ENCODE measurements at places on chromosomes 3 and 15.

DNA sequence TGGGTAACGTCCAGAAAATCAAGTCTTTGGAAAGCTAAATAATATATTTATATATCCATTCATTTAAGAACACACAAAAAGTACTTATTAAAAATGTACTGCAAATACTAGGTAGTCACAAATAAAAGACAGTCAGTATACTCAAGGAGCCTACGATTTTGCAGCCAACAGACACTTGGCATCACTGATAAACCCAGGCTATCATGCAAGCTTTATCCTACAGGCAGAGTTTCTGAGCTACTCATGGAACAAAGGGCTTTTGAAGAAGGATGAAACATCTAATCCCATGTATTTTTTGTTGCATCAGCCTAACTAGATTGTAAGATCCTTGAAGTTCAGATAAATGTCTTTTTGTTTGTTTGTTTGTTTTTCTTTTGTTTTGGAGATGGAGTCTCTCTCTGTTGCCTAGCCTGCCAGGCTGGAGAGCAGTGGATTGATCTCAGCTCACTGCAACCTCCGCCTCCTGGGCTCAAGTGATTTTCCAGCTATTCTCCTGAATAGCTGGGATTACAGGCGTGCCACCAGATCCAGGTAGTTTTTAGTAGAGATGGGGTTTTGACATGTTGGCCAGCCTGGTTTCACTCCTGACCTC lies 319.4 kb upstream of the MDFIC2 start:
- no peak for DNase-seq

DNA sequence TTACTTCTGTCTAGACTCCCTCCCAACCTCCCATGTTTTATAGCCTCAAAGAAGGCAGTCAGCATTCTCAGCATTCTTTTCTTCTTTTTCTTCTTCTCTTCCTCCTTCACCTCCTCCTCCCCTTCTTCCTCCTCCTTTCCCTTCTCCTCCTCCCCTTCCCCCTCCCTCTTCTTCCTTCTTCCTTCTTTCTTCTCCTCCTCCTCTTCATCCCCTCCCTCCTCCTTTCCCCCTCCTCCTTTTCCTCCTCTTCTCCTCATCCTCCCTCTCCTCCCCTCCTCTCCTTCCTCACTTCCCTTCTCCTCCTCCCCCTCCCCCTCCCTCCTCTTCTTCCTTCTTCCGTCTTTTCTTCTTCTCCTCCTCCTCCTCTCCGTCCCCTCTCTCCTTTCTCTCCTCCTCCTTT lies 3.6 kb upstream of the LPCAT4 start:
- DNase-seq, result no peak

- DNase-seq, result no peak
These were observed 25.1 kb upstream of the CDCP1 start for GRCh38 chr3:45171283-45171682.

DNA sequence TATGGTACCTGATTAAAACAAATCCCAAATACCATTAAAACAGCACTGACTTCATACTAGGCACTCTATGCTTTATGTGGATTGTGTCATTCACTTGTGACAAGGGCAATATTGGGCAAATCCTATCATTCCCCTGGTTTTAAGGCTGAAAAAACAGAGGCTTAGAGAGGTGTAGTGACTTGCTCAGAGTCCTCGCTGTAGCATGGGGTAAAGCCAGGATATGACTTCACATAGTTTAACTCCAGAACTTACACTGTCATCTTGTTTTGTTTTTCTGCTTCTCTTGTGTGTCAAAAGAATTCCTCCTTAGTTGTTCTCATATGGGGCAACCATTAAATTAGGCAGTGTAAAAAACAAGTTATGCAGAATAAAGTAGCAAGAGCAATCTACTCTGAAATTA lies 40.3 kb upstream of the ICE2 start:
- DNase-seq, result no peak

GRCh38 chr3:5275529-5275928 lies 88.0 kb downstream of the EDEM1 start:
- no peak for DNase-seq

DNA sequence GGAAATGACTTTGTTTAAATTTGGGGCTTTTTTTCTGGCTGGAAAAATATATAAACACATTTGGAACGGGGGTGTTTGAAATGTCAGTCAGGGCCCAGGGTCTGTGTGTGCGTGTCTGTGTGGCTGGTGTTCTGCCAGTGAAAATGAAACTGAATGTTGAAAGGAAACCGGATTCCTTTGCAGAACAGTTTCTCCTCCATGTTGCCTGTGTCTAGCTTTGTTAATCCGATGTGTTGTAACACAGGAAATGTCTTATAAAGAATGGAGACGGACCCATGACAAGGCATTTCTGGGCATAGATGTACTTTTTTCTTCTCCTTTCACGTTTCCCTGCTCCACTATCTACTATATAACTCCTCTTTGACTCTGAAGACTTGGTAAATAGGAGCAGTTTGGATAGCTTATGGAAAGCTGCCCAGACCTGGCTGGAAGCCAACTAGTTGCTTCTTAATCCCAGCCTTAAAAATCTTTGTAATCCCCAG lies 2.8 kb downstream of the SQOR start:
- peak; percentile 60 for DNase-seq

DNA sequence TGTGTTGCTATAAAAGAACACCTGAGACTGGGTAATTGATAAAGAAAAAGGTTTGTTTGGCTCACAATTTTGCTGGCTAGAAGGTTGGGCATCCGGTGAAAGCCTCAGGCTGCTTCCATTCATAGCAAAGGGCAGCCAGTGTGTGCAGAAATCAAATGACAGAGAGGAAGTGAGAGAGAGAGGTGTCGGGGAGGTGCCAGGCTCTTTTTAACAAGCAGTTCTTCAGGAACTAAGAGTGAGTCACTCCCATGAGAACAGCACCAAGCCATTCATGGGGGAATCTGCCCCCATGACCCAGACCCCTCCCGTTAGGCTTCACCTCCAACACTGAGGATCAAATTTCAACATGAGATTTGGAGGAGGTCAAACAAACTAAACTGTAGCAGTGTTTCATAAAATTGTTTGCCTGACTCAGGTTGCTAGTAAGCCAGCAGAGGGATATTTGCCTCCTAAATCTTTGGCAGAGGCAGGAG lies 4.5 kb upstream of the PARP15 start:
- DNase-seq, result peak; percentile 42

GRCh38 chr3:66856533-66856932 lies 141.6 kb upstream of the KBTBD8 start:
- no peak for DNase-seq

GRCh38 chr15:39770748-39771689 lies 11.6 kb downstream of the FSIP1 start:
- no peak for DNase-seq

DNA sequence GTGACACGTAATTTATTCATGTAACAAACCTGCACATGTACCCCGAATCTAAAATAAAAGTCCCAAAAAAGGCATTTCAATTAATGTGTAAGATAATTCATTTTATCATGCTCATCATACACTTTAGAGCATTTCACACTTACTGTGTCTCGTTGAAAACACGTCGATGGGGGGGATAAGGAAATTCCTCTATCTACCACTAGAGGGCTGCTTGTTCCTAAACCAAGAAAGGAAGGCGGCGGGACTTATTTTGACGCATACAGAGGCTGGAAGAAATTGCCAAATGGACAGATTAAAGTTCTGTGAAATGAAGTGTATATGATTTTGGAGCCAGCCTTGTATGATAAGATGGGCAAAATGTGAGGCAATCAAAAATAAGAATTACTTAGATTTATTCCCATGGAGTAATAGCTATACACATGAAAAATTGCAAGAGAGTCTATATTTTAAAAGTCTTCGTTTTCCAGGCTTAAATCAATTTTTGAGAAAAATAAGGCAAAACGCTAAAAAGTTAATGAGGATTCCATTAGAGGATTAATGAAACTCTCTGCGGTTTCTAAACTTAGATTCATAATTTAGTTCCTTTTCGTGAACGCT lies 346.8 kb downstream of the CNTN3 start:
- DNase-seq, result no peak

DNA sequence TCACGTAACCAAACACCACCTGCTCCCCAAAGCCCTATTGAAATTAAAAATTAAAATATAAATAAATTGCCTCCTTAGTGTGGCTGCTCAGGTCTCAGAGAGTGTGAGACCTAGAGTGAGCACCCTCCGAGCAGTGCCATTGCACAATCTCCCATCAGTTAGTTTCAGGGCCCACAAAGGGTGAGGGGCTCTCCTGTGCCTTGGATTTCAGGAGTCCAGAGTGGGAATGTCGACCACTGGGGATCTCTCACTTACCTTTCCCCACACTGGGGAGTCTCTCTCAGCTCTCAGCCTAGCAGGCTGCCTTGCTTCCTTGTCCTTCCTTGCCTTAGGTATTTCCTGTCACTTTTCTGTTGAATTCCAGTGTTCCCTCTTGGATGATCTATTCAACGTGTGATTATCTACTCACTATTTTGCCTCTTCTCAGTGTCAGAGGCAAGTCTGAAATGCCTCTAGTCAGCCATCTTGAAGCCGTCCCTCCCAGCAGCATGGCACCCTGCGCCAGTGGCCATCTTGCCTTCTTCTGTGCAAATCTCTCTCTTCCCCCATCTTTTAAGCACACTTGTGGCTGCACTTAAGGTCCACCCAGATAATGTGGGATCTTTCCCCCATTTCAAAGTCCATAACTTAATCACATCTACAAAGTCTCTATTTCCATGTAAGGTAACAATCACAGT lies 119.3 kb downstream of the LRRK1 start:
- no peak for DNase-seq

DNA sequence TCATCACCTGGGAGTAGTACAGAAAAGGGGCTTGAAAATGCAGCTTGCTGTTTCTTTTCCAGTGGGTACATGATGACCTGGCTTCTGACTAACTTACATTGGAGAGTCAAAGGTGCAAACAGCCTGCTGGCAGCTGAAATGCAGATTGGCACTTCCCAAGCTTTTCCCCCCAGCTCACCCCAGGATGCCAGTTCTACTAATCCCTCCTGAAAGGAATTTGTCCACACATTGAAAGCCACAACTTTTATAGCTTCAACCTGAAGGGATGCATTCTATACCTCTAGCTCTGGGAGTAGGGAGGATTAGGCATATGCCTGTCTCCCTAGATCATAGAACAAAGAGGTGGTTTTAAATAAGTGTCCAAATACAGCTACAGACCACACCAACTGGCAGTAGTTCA lies 281.7 kb downstream of the EFHB start:
- no peak for DNase-seq

DNA sequence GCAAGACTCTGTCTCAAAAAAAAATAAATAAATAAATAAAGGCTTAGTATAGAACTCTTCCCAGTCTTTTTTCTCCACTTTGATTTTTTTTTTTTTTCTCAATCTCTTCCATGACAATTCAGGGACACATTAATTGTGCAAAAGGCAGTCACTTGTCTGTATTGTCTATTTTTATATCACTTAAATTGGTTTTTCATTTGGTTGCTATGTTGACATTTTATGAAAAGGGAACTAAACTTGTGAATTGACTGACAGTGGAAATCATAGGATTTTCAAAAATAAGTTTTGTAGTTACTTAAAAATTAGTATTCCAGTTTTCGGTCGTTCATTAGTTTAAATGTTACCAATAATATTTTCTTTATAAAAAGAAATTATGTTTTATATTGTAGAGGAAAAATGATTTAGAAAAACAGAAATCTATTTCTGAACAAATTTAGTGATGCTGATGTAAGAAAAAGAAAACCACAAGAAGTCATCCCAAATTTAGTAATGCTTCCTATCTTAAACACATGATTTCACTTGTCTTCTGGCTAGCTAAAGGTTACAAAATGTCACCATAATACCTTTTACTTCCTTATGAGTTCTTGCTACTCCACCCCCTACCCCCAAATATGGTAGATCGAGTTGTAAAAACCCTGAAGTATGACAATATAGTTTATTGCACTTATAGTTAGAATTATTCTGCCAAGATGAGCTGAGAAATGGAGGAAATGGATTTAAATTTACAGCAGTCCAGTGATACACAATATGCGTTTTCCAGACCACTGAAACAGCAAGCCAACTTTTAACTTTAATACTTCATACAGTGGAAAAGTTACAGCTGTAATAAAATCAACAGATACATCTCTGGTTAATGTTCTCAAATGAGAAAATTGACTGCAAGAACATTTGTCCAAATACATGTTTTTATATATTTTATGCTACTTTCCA lies 37.0 kb downstream of the PPARG start:
- no peak for DNase-seq

DNA sequence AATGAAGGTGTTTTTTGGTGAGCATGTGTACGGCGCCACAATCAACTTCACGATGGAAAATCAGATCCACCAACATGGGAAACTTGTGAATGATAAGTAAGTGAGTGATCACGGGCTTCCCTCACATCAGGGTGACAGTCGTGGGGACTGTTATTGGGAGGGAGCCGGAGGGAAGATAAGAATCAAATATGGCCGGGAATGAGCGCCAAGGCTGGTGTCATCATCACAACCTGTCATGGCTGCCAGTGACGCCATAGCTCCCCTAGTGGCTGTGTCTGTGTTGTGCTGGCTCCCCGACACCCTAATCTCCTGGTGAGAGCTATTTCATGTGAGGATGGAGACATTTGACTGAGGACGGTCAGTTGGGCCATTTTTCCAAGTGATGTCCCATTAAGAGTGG lies 168.5 kb downstream of the SV2B start:
- DNase-seq, result peak; percentile 23

GRCh38 chr3:41265011-41265545 lies 65.8 kb downstream of the CTNNB1 start:
- DNase-seq, result no peak

DNA sequence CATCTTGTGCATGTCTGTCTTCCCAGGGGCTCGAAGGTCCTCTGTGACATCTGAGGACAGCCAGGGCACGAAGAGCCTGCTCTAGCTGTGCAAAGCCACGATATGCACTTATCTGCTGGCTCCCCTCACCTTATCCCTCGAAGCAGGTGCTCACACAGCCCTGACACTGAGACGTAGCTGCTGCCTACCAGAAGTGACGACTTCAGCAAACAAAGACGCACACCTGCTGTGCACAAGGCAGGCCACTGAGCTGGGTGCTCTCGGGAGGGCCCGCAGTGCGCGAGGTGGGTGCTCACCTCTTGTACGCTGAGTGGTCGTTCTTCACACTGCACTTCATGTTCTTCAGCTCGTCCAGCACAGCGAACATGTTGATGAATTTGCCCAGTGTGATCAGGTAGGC lies 37.3 kb downstream of the CYFIP1 start:
- no peak for DNase-seq

- no peak for DNase-seq
These were observed 193.9 kb downstream of the ZNF621 start for GRCh38 chr3:40718681-40719080.

GRCh38 chr3:124845406-124845805 lies 41.8 kb downstream of the ITGB5 start:
- DNase-seq, result no peak

- DNase-seq, result no peak
These were observed 46.3 kb upstream of the FLNB start for GRCh38 chr3:57961828-57962447.

- no peak for DNase-seq
These were observed 50.1 kb upstream of the POLR2M start for GRCh38 chr15:57656434-57656833.

GRCh38 chr3:34357461-34357860 lies 559.0 kb downstream of the PDCD6IP start:
- DNase-seq, result no peak

- DNase-seq, result no peak
These were observed 114.9 kb upstream of the RPL32 start for GRCh38 chr3:12956316-12956660.

Measured in stimulated activated naive CD8-positive, alpha-beta T cell treated with anti-CD3 and anti-CD28 coated beads, Interleukin-15, Interleukin-2, amounts not matched to agents 100 U/mL and 50 U/mL, for 24 hours (primary cell).